ENCODE measurements at places on chromosomes 1 and 21.

GRCh38 chr1:35279555-35279904 lies 11.0 kb downstream of the ZMYM4 start:
- DNase-seq: no peak

DNA sequence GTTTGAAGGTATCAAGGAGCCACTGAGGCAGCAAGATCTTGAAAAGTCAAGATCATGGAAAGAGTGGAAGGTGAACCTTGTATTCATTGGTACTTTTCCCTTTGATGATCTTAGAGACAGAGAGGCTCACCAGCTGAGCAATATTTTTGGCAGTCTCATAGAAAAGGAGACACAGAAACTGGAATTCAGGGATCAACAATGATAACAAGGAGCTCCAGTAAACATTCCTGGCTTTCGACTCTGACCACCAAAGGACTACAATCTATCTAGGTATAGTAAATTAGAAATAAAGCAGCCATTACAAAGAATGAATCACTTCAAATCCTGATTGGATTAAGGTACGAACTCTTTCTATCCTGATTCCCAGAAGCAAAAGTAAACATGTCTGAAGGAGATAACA lies 615.4 kb downstream of the KIF26B start:
- no peak for DNase-seq

DNA sequence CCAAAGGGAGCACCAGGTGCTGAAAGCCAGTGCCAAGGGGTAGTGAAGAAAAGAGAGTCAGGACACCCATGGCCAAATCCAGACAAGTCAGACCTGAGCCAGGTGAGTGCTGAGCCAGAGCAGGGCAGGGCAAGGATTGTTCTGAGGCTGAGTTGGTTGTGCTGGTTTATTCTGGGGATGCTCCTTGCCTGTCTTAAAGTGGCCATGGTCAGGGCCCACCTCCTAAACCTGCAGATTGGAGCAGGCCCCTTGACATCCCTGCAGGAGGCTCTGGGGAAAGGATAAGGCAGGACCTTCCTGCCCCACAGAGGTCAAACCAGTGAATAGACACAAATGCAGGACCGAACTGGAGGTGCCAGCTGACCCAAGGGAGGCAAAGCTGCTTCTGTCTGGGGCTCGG lies 138.4 kb downstream of the HIVEP3 start:
- DNase-seq: no peak

- DNase-seq: no peak
Measured at GRCh38 chr1:94883691-94884090, 43.2 kb downstream of the CNN3 start.
